ENCODE measurements at places on chromosomes 6 and 20.

DNA sequence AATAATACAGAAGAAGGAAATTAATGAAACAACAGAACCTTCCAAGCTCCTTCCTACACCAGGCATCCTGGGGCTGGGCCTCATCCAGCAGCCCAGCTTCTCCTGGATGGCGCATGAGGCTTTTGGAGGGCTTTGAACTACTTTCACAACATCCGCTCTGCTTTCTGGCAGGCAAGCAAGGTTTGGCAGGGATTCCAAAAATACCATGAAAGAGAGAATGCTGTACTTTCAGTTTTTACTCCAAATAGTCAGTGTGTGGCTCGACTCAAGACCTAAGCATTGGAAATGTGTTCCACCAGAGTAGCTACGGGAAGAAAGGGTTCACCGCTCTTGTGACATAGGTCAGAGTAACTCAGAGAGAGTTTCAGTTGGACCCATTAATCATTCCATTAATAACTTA, 125.4 kb downstream of the OPRM1 start:
- no peak for DNase-seq

GRCh38 chr6:52512199-52512598, 64.7 kb downstream of the TRAM2 start:
- DNase-seq, result no peak

- DNase-seq, result no peak
These were observed 79.2 kb downstream of the WDR27 start for GRCh38 chr6:169622618-169623017.

GRCh38 chr6:148223424-148223842, 119.2 kb upstream of the SASH1 start:
- DNase-seq, result no peak

DNA sequence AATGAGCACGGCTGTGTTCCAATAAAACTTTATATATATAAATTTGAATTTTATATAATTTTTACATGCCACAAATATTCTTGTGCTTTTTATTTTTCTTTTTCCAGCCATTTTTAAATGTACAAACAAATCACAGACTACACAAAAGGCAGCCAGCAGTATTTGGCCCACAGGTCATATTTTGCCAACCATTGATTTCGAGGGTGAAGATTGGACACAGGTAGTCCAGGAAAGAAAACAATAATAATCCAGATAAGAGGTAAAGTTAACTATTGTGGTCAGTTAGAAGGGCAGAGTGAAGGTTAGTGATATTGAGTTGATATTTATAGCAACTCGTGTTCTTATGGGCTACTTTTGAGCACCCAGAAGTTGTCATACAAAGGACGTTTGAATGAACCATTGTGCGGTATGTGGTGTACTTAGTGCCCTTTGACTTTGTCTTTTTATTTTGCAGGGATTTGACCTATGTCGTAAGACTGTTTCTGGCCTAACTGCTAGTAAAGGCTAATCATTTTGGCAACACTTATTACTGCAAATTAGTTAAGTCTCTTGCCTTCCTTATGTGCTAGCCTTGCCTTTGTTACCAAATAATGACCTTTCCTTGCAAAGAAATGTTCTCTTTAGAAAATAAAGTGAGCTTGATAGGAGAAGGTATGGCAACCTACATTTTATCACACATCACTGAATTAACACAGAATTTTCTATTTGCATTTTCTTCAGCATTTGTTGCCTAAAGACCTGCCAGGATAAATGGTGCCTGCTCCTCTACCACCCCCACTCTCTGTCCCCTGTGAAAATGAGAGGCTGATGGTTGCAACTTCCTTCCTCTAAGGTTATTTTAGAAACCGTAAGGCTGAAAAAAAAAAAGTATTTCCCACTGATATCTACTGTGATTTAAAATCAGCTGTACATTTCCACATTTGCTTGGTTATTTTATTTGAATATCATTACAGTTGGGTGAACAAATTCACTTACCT, 493.9 kb upstream of the SOX4 start:
- no peak for DNase-seq

DNA sequence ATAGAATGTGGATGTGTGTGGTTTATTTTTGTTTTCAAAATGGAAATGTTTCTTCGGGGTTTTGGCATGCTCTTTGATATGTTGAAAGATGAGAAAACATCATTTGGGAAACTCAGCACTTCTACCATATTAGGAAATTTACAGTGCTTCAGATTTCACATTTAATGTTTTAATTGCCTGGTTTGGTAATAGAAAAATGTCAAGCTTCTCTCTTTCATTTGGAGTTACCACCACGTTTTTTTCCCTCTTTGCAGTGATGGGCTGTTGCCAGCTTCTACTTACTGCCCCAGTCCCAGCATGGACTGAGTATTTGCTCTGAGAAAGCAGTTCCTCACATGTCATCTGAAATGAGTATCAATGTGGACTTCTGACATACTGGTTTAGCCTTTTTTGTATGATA, 267.7 kb downstream of the PRL start:
- DNase-seq, result no peak

DNA sequence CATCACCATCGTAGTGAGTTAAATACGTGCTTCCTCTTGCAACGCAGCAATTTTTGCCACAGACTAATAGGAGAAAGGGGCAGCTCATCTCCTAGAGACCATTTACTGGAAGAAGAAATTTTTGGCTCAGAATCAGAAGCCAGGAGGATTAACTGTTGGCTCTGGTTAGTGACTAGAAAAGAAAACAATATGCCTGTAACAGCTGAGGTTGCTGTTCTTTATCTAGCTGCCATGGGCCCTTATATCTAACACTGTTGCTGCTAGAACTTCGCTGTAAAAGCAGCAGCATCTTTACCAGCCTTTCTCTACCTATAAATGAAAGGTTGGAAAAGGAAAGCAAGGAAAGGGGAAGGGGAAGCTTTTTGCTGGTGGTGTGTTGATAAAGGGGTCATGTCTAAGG, 65.9 kb downstream of the FAM135A start:
- DNase-seq, result no peak

DNA sequence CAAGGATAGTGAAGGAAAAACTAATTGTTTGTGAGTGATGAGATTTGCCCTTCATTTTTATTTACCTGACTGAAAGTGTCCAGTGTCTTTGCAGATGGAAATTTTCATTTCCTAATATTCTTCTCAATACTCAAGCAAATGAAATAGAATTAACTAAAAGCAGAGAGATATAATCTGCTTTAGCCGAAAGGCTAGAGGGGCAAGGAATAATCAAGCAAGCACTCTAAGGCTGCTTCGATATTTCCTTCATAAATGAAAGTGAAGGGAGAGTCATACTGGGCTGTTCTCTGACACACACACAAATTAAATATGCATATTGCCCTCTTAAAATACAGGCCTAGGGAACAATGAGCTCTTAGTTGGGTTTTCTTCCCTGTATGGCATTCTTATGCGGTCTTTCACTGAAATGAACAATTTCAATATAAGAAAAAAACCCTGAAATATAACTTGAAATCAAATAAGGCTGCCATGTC, 47.5 kb upstream of the POPDC3 start:
- no peak for DNase-seq

GRCh38 chr6:43738877-43739641, 31.0 kb upstream of the VEGFA start:
- no peak for DNase-seq

- no peak for DNase-seq
These were observed 104.9 kb upstream of the TSHZ2 start for GRCh38 chr20:52867305-52867704.

DNA sequence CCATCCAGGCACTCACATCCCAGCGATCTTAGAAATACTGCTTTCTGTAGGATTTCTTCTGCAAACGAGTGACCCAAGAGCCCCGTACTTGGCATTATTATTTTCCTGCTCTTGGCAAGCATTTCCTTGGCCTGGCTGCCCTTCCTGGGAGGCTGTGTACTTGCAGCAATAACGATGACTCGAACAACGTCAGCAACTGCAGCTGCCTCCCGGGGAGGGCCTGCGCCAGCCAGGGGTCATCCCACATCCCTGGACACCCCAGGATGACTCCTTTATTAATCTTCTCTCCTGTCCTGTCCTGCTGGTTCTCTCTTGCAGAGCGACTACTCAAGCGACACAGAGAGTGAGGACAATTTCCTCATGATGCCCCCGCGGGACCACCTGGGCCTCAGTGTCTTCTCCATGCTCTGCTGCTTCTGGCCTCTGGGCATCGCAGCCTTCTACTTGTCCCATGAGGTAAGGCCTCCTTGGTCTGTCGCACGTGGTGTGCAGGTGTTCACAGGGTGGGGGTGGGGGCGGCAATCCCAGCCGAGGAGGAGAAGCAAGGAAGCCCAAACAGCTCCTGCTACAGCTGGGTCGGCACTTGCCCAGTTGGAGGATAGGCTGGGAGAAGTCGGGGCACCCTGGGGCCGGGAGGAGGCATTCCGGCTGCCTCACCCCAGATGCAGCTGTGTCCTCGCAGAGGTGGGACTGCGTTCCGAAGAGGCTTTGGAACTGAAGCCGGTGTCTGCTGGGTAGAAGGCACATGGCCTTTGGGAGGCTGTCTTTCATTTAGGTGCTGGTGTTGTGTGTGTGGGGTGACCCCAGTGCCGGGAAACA, 115.3 kb downstream of the SYNDIG1 start:
- no peak for DNase-seq

DNA sequence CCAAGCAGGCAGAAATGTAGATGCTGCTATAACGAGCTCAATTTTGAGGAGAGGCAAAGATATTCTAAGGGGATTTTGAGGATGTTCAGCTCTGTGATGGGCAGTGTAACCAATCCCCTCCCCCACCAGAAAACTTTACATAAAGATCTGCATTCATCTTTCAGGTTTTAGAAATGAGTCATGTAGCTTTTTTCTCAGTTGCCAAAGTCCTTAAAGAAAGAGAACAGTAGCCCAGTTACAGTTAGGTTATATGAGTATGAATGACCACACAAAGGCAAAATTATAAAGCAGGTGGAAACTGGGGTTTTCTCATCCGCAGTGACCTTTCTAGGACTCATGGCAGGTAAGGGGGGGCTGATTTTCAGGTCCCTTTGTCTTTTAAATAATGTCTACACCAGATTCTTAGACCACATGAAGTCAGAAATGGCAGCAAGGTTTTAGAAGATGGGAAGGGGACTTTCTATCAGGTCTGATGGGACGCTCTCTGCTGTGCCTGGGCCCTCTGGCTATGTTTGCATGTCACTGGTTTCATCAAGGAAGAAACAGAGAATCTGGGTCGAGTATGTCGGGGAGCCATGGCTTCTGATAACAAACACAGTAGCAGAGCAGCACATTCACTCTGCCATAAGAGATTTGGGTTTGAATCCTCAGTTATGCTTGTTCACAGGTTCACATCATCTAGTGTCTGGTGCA, 94.7 kb downstream of the CLIC5 start:
- DNase-seq, result no peak

DNA sequence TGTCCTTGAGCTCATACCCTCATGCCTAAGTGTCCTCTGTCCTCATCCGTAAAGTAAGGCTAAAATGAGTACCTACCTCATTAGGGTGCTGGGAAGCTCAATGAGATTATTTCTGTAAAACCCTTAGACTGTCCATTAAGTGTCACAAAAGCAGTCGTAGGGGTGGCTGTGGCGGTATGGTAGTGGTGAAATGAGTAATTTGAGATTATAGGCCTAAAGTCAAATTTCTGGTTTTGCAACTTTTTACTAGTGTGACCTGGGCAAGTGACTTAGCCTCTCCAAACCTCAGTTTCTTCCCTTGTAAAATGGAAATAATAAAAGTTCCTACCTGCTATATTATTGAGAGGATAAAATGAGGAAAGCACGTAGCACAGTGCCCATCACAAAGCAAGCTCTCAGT, 148.2 kb upstream of the AKAP12 start:
- DNase-seq, result no peak

DNA sequence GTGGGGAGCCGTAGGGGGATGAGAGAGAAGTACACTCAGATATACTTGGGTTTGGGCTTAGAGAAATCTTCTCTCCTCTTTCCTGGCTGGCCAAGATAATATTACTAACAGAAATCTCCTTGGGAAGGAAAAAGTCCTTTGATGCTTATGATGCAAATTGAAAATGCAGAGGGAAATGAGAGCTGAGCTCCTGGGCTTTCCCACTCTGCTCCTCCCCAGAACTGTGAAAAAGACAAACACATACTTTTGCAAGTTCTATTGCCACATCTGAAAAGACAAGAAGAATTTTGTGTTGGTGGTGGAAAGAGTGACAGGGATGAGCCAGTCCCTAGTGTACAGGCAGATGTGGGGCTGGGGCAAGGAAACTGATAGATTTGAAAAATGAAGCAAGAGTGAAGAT, 185.9 kb downstream of the ANKRD60 start:
- no peak for DNase-seq

DNA sequence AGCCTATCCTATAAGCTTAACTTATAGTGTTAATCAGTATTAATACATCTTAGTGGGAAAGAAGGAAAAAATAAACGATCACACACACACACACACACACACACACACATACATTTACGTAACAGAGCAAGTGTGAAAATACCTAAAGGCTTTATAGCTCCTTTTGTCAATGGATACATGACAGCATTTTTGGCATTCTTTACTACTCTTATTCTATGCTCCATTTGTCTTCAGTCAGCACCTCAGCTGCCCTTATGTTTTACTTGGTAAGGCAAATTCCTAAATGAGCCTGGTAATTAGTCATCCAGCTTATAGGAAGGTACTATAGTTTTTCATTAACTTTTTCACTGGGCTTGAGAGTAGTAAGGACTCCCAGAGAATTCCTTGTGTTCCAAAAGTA, 25.1 kb upstream of the SLC17A3 start:
- DNase-seq, result no peak

DNA sequence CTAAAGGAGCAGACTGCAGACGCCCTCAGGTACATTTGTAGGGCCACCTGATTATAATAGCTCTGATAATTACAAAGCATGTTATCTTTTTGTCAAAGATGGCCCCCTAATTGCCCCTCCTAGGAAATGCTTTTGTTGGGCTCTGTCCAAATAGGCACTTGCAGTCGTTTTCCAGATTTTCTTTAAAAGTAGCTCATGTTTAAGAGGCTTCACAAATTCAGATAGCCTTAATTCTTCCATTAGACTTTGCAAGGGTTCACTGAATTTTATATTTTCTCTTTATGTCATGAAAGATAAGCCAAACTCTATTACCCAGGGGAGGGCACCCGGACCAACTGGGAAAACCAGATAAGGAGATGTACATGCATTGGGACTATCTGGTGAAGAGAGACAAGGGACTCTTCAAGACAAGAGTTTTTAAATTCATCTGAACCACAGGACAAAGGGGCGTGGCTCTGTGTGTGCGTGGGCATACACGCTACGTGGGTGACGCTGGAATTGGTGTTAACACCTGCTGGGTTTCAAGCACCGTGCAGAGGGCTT, 95.6 kb downstream of the TOX2 start:
- DNase-seq, result no peak

GRCh38 chr6:87210979-87211378, 55.6 kb downstream of the ZNF292 start:
- DNase-seq, result no peak

- DNase-seq, result no peak
These were observed 39.4 kb upstream of the VEGFA start for GRCh38 chr6:43730634-43731033.

- DNase-seq, result no peak
These were observed 268.4 kb downstream of the KCNQ5 start for GRCh38 chr6:72890233-72890632.

GRCh38 chr6:7921046-7921445, 10.5 kb upstream of the TXNDC5 start:
- no peak for DNase-seq

GRCh38 chr20:41279546-41280225, 37.8 kb downstream of the ZHX3 start:
- DNase-seq, result no peak
